ENCODE measurements at places on chromosomes 4 and X.
A peak's percentile ranks its signal among the peaks of the same experiment; 100 is the strongest.

GRCh38 chr4:118032691-118033090 lies 1.6 kb upstream of the NDST3 start:
- DNase-seq = no peak

- no peak for DNase-seq
These were observed 10.6 kb upstream of the INTS6L start for GRCh38 chrX:135509885-135510284.

GRCh38 chr4:56123547-56123946 lies 174.8 kb downstream of the CEP135 start:
- DNase-seq = no peak

DNA sequence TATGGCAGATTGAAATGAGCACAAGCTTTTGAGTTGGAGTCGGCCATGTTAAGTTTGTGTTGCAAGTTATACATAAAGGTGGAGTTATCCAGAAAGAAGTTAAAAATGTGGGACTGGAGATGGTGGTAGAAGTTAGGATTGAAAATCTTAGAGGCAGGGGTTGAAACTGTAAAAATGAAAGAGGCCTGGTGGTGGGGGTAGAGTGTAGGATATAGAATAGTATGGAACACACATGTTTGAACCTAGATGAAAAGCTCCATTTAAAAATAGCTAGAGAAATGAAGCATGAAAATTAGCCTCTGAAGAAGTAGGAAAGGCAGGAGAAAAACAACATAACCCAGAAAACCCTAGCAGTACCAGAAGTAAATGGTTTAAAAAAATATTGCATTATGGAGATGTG lies 131.8 kb upstream of the ENPEP start:
- no peak for DNase-seq

GRCh38 chrX:56026815-56027214 lies 205.3 kb upstream of the KLF8 start:
- DNase-seq = no peak

GRCh38 chr4:24372881-24373280 lies 211.5 kb downstream of the DHX15 start:
- peak; percentile 66 for DNase-seq

DNA sequence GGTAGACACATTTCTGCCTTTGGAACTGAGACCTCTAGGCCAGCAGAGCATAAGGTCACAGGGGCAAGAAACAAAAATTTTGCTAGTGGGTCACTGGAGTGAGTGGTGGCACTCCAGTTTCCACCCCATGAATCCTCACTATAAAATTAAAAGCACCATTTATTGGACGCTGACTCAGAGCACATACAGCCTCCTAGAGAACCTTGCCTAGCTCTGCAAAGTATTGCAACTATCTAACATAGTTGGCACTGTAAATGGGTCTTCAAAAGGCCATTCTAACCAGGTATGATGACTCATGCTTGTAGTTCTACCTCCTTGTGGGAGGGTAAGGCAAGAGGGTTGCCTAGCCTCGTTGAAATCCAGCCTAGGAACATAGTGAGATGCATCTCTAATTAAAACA lies 25.1 kb downstream of the RRAGB start:
- no peak for DNase-seq

- DNase-seq = no peak
These were observed 9.5 kb upstream of the ANKRD50 start for GRCh38 chr4:124722071-124722470.

DNA sequence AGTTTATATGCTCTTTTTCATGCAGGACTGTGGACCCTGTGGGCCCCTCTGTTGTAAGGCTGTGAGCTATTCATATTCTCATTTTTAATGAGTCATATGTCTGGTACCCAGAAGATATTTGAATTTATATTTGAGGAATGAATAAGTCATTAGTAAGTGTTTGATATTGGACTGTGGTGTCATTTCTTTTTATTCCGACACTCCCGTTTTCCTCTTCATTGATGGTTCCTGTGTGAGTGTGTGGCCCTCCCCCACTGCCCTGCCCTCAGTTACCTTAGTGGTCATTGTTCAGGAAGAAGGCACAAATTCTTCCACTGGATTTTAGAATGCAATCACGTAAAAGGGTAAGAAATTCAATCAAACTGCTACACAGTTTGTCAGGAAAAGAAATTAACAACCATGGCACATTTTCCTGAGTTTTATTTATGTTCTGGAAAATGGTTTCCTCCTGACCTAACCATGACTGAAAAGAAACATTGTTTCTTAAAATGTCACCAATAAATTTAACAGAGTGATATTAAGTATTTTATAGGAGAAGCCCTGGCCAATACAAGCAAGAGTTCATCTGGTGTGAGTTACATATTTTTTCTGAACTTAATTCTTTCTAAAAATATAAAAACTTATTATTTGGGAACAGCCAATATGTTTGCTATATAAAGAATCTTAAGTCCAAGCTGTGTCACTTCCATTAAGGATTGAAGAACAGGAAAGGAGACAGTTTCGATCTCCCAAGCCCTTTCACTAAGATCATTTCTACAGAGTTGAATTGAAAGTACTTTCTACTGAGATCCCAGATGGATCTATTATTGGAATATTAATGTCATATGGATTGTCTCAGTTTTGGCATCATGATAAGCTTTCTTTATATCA lies 370.5 kb upstream of the ANXA10 start:
- DNase-seq = no peak

DNA sequence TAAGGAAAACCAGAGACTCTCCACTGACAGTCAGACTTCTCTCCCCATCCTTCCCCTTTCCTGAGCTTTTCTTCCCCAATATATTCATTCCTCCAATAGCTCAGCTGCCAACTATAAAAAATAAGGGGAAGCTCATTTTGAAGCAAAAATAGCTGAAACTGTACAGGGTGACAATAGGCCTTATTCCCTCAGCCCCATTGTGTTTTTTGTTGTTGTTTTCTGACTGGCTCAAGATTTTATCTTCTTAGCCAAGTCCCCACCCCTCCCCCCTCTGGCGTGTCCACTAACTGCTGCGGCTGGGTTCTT lies 26.2 kb downstream of the PRPS1 start:
- no peak for DNase-seq

- DNase-seq = no peak
These were observed 153.3 kb downstream of the LDB2 start for GRCh38 chr4:16745009-16745635.

DNA sequence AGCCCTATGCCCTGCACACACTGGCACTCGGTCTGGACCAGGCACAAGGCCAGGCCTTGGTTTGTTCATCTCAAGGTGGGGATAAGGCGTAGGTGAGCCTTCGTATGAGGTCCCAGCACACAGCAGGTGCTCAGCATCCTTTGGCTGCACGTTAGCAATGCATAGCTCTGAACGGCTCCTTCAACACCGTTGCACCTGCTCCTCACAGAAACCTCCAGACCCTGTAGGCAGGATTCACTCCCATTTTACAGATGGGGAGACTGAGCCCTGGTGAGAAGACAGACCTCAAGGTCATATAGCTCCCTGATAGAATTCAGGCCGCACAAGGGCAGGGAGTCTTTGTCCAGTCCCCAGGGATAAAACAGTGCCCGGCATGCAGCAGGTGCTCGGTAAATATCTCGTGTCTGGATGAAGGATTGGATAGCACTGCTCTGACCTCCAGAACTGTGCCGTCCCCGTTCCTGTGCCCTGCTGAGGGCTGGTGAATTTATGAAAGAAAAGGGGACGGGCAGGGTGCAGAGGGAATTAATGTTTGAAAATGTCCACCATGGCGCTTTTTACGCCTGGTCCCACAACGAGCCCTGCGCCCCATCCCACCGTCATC lies 2.4 kb downstream of the PPP2R2C start:
- no peak for DNase-seq

DNA sequence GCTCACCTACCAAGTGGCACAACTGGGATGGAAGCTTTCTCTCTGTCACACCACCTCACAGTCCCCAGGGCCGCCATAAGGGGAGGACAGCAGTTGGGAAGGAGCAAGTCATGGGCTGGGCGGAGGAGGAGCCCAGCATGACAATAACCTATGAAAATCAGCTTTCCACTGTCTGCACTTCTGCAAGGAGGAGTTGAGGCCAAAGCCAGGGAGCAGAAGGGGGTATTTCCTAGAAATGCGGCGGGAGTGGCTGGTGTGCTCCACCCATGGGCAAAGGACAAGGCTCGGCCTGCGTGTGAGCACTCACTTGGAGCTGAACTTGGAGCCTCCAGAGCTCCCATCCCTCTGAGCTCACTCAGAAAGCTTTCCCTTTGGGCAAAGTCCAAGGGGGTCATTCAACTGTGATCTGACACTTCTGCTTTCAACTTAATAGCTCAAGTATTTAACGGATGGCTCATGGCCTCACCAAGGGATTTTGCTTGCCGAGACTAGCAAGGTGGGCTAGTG lies 18.5 kb downstream of the APLN start:
- no peak for DNase-seq

- DNase-seq = peak; percentile 92
These were observed at the start of gene TAF9B for GRCh38 chrX:78139160-78140123. Gene TAF9B, minus strand, starts transcription at chrX:78139650. Its CDS starts 39 bp downstream, at chrX:78139611.

DNA sequence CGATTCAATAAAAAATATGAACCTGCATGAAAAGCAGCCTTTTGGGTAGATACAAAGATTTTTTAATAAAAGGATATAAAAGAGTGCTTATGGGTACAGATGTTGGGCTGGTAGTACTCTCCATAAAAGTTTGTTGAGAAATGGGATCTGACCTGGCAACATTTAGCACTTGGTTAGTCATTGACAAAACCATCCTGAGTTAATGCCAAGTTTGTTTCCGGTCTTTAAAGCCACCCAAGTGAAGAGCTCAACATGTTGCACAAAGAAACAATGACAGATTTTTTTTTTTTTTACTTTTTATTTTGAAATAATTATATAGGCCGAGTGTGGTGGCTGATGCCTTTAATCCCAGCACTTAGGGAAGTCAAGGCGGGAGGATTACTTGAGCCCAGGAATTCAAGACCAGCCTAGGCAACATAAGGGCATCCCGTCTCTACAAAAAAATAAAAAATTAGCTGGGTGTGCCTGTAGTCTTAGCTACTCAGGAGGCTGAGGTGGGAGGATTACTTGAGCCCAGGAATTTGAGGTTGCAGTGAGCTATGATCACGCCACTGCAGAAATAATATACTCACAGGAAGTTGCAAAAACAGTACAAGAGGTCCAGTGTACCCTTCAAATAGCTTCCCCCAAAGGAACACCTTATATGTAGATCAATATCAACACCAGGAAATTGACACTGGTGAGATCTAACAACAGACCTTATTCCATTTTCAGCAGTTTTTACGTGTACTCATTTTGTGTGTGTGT lies 16.6 kb downstream of the CHST7 start:
- no peak for DNase-seq

- DNase-seq = no peak
These were observed 32.0 kb downstream of the BCLAF3 start for GRCh38 chrX:19958552-19959486.

- no peak for DNase-seq
These were observed 40.4 kb upstream of the HMX1 start for GRCh38 chr4:8912089-8912455.

GRCh38 chr4:106371161-106371560 lies 2.6 kb upstream of the GIMD1 start:
- DNase-seq = no peak

GRCh38 chr4:154960476-154960875 lies 179.4 kb downstream of the RBM46 start:
- DNase-seq = no peak

GRCh38 chrX:10450959-10451355 lies 169.4 kb downstream of the MID1 start:
- no peak for DNase-seq

DNA sequence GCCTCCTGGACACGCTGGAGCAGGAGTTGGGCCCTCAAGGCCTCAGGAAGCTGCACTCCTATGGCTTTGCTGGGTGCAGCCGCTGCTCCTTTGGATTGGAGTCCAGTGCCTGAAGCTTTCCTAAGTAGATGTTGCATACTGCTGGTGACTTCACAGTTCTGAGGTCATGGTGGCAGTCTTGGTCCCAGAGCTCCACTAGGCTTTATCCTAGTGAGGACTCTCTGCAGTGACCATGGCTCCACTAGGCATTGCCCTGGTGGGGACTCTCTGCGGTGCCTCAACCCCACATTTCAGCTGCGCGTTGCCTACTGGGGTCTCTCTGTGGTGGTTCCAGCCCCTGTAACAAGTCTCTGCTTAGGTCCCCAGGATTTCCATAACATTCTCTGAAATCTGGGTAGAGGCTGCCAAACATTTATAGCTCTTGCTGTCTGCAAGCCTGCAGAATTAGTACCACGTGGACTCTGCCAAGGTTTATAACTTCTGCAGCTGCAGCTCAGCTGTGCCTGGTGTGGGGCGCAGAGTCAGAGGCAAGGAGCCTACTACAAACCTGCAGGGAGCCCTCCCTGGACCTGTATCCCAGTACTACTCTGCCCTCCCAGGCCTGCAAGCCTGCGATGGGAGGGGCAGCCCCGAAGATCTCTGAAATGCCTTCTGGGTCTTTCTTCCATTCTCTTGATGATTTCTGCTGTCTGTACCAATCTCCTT lies 46.0 kb upstream of the NFKB1 start:
- DNase-seq = peak; percentile 50

GRCh38 chrX:149471397-149471796 lies 33.7 kb downstream of the IDS start:
- DNase-seq = no peak

DNA sequence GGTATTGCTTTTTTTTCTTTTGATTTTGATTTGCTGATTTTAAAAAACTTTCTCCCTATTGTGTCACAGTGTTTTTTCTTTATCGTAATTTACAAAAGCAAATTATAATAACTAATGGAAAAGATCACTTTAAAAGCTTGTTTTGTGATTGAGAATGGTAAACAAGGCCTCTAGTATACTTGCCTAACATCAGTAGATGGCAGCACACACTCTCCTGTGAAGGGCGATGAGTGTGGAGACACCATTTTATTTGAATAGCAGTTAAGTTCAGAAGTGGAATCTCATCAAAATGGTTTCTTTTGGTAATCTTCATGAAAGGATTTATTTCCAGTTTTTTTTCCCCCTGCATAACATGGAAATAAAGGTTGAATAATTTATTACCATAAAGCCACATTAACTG lies 72.3 kb downstream of the PAK3 start:
- DNase-seq = no peak

- no peak for DNase-seq
These were observed 259.2 kb downstream of the GPC3 start for GRCh38 chrX:133726211-133726630.

GRCh38 chr4:147816382-147817254 lies 84.7 kb downstream of the ARHGAP10 start:
- DNase-seq = no peak

GRCh38 chr4:78476108-78476704 lies 75.4 kb upstream of the ANXA3 start:
- DNase-seq = no peak

- DNase-seq = no peak
These were observed 920.1 kb upstream of the TENM3 start for GRCh38 chr4:181323061-181323460.

DNA sequence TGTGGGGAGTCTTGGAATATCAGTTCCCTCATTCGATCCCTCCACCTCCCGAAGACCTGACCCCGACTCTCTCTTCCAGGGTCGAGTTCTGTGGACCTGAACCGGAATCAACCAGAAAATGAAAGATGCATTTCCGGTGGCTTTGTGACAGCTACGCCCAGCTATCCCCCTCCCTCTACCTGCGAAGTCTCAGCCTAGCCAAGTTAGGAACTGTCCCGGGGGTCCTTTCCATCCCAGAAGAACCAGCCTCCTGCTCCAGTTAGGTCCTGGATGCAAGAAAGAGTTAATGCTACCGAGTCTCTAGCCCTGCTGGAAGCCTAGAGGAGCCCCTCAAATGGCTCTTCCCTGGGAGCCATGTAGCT lies 13.4 kb upstream of the ETDC start:
- DNase-seq = no peak
